Spleen (tissue), 13 donors: ENCODE measurements at places on chromosomes 1 and 21. TPM values are rescaled to one million over a fixed set of nuclear protein-coding genes. Genes with fewer than 3 reads are reported as not detected.

The TSTD1 gene
- polyA plus RNA-seq = 94.2 TPM

The C8A gene
- 0.03 TPM for polyA plus RNA-seq

The EPHB2 gene
- polyA plus RNA-seq = 1.3 TPM

The CRTC2 gene
- 37.7 TPM for polyA plus RNA-seq

The PPM1J gene
- polyA plus RNA-seq = 1.9 TPM
